ENCODE measurements at places on chromosomes 5 and 9.

GRCh38 chr5:136840601-136841000 lies 475.3 kb upstream of the TRPC7 start:
- no peak for DNase-seq

DNA sequence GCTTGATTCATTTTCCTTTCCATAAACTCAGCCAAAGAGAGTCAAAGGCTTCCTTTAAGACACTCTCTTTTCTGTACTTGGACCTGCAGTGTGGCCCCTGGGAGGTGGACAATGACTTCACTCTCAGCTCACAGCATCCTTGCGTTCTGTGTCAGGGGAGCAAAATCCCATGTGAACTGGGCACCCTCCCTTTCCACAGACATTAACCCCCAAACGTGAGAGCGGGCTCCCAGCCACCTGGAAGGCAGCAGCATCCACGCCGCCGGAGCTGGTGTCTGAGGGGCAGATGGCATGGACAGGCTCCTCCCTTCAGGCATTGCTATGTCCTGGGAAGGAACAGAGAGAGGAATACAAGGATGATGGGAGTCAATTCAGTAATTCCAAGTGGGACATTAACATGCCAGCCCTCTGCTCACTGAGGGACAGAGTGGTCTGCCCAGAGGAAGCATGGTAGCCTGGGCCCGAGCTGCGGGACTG lies 39.5 kb downstream of the TRIP13 start:
- no peak for DNase-seq

- DNase-seq: no peak
These were observed 102.2 kb upstream of the TARS1 start for GRCh38 chr5:33338336-33339110.

GRCh38 chr5:103512500-103512899 lies 50.1 kb downstream of the NUDT12 start:
- DNase-seq: no peak

GRCh38 chr9:29039258-29039657 lies 1466.0 kb upstream of the C9orf72 start:
- DNase-seq: peak; percentile 58

DNA sequence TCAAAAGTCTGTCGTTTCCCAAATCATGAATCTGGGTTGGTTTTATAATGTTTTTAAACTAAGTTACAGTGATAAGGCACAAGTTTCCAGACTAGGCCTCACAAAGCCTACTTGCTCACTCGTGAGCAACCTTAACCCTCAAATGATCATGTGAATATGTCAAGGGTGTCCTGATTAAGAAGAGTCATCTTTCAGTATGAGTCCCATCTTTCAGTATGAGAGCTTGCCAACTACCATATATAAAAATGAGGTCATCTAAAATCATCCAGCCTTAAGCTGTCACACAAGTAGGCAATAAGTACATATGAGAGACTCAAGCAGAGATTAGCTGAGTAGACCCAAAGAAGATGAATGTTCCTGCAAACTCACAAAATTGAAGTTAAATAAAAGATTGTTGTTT lies 668.4 kb upstream of the FAM174A start:
- peak; percentile 13 for DNase-seq

DNA sequence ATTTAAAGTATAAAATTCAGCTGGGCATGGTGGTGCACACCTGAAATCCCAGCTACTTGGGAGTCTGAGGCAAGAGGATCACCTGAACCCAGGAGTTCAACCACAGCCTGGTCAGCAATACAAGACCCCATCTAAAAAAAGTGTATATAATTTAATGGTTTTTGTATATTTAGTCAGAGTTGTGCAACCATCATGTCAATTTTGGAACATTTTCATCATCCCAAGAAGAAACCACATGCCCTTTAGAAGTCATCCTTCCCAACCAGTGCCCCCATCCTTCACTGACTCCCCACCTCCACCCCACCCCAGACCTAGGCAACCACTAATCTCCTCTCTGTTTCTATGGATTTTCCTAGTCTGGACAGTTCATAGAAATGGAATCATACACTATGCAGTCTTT lies 18.8 kb upstream of the TEK start:
- DNase-seq: no peak

- no peak for DNase-seq
These were observed 58.3 kb downstream of the IZUMO3 start for GRCh38 chr9:24487250-24487861.

DNA sequence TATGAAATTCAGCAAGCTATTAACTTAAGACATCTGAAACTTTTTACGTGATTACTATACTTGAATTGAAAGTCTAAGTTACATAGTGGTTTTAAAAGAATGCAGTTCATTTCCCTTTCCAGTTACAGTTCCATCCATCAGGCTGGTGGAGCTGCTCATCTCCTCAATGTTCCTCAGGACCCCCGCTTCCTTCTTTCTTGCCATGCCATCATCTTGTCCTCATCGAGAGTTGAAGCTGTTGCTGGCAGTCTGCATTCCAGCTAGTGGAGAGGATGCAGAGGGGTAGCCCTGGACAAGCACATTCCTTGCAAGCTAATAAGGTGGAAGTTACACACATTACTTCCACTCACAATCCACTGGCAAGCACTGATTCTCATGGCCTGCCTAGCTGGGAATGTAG lies 8.8 kb upstream of the RNF183 start:
- no peak for DNase-seq

DNA sequence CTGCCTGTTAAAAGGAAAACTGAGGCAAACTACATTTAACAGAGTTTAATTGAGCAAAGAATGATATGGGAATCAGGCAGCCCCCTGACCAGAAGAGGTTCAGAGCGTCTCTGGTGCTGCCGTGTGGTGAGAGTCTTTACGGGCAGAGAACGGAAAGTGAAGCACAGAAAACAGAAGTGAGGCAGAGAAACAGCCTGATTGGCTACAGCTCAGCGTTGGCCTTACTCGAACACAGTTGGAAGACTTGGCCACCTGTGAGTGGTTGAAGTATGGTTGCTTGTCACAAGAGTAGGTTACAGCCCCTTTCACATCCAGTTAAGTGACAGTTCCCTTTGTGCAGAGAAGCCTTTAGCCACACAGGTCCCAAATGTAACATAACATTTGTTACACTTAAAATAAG lies 16.9 kb upstream of the FBP1 start:
- DNase-seq: no peak

GRCh38 chr5:16784088-16784487 lies 152.0 kb downstream of the MYO10 start:
- peak; percentile 50 for DNase-seq

GRCh38 chr9:130732136-130732535 lies 38.6 kb downstream of the EXOSC2 start:
- DNase-seq: no peak

GRCh38 chr9:17651725-17652124 lies 72.9 kb downstream of the SH3GL2 start:
- no peak for DNase-seq

- DNase-seq: no peak
These were observed 25.8 kb downstream of the NOTCH1 start for GRCh38 chr9:136520053-136520540.

DNA sequence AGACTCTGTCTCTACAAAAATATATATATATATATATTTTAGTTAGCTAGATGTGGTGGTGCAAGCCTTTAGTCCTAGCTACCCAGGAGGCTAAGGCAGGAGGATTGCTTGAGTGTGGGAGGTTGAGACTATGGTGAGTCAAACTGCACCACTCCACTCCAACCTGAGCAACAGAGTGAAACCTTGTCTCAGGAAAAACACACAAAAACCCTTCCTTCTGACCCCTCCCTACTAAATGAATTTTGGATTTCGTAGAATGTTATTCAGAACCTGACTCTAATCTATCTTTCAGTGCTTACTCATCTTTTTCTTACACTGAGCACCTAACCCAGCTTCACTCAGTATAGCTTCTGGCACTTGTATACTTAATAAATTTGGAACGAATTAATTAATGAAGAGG lies 35.2 kb upstream of the IL7R start:
- no peak for DNase-seq

DNA sequence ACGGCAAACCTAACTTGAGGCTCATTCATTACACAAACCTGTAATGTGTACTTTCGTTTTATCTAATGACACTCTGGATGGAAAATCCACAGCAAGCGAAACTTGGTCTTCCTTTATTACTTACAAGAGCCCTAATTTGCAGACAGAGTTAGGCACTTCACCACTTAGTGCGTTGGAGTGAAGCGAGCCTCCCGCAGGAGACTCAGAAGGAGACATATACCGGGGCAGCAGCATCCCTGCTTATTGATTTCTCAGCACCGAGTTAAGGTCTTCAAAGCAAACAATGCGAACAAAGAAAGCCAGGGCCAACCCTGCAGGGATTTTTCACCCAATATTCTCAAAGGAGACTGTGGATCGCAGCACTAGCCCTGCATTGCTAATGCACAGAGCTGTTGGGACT lies 28.6 kb downstream of the LSM11 start:
- DNase-seq: no peak

DNA sequence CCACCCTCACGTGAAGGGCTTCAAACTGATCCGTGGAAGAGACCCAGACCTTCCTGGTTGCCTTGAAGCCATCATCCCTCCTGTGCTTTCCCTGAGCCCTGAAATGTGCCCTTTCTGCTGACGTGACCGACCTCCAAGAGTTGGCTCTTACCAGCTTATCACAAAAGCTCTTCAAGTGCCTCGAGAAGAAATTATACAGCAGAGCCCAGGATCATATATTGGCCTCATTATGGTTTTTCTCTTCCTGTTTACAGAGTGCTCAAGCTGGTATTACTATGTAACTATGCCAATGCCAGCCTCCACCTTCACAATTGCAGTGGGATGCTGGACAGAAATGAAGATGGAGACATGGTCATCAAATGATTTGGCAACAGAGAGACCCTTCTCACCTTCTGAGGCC lies 66.0 kb downstream of the AOPEP start:
- no peak for DNase-seq

DNA sequence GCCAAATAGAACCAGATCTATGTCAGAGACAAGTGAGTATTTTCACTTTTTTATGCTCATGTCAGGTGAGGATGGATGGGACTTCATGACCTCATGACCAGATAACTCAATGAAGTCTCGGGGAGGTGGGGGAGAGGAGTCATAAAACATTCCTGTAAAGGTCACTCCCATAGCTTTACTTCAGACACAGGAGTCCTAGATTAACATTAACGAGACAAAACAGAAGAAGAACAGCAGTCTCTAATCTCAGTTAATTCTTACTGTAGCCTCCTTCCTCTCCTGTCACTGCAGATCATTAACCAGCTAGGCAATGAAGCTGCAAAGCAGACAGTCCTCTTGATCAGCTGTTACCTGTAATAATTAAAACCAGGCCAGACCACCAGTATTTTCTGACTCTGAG lies 11.2 kb downstream of the CRHBP start:
- DNase-seq: no peak

DNA sequence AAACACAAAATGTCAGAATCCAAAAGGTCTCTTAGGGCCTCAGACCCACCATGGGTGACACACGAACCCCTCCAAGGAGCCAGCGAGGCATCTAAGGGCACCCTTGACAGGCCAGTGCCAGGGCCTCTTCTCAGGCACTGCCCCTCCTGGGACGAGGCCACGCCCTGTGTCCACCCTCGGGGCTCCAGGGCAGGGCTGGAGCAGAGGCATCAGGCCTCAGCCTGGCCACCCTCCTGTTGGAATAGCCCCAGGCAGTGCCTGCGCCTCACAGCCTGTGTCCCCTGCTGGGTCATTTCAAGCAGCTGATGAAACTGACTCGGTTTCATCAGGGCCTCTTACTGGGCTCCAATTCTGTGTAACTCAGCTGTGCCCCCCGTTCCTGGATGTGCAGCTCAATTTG lies 32.8 kb upstream of the SUSD3 start:
- DNase-seq: no peak

GRCh38 chr5:145872486-145872885 lies 328 bp downstream of the GRXCR2 start:
- DNase-seq: no peak

- no peak for DNase-seq
These were observed 12.8 kb downstream of the PDCL start for GRCh38 chr9:122815544-122815943.

DNA sequence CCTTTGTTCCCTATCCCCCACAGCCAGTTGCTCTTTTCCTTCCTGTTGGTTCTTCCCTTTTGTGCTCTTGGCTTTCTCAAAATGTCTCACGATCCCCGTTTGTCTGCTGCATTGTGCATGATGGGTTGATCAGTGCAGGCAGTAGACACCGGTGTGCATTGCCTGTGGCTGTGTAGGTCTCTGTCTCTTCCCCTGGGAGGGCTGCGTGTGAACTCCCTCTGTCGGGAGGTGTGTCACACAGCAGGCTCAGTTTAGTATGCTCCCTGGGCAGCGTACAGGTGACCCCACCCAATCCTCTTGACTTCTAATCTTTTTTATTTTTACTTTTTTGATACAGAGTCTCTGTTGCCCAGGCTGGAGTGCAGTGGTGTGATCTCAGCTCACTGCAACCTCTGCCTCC lies 265.3 kb downstream of the FSTL4 start:
- no peak for DNase-seq

GRCh38 chr9:127921557-127922120 lies 4.8 kb upstream of the ST6GALNAC4 start:
- DNase-seq: peak; percentile 62

DNA sequence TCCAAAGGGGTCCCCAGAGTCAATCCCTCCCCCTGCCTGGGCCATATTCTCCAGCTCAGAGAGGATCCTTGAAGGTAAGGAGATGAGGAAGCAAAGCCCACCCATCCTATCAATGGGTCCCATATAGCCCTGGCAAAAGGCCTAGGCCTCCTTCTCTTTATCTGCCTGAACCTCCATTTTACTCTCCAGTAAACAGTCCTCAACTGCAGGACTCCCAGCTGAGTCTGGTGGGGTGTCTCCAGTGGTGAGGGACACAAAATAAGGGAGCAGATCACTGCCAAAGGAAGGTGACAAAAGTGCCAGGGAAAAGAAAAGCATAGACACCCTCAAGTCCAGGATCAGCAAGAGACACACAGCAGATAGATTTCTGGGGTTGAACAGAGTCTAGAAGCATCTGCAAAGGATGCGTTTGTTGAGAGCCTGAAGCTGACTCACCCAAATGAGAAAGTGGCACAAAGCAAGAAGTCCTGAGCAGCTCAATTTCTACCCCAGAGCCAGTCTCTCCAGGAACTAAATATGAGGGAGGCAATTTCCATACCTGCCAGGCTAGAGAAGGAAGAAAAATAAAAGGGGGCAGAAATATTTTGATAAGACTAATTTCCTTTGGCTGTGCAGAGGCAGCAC lies 2.7 kb upstream of the EBF1 start:
- DNase-seq: no peak

GRCh38 chr9:281741-282645 lies 67.3 kb downstream of the DOCK8 start:
- no peak for DNase-seq

DNA sequence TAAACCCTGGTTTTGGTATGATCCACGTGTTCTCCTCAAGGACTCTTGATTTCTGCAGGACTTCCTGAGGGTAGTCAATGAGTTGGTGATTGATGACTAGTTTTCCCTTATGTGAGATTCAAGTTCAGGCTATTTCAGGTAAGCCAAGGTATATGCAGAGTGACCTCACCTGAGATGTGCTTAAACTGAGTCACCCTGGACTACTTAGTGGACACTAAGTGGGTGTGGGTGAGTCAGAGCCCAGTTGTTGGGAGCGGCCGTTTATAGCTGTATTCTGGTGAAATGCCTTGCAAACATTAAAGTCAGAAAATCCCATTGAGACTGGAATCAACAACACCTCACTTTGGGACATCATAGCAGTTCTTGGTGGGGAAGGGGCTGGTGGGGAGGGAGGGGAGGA lies 62.9 kb downstream of the SLC28A3 start:
- peak; percentile 80 for DNase-seq

Data from PC-3 (cell line).